ENCODE measurements at places on chromosomes 1 and 21.

DNA sequence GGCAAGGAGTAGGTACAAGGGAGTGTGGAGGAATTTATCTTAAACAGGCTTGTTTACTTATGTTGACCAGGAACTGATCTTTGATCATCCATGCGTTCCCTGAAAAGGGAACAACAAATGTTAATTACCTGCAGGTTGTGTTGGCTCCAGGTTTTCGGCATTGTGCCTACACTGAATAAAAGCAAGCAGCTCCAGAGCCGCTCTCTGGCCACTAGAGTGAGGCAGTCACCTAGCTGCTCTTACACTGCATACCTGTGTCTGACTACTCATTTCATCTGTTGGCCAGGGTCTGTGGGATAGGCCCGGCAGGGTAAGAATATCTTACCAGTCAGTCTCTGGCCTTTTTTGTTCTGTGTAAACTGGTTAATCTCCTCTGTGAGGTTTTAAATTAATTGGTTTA is 183.6 kb downstream of the HFM1 start:
- DNase-seq, result no peak

DNA sequence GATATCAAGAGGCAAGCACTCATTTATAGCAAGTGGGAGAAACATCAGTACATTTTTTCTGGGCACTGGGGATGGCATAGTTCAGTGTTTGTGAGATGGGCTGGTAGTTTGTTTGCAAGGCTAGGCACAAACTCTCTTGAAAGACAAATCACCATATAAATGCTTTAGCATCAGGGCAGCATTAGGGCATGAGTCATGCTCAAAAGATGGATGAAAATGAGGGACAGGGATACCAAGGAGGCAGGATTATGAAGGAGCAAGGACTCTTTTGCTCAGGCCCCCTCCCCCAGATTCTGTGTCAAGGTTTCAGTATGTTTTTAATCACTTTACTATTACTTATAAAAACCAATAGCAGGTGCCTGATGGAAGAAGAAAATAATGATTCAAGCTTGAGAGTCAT is 43.9 kb upstream of the CAMK1G start:
- DNase-seq, result no peak

- no peak for DNase-seq
Observed at GRCh38 chr1:117339866-117340700, 27.2 kb upstream of the MAN1A2 start.

- DNase-seq, result no peak
Observed at GRCh38 chr1:56548571-56548970, 30.8 kb downstream of the PLPP3 start.

DNA sequence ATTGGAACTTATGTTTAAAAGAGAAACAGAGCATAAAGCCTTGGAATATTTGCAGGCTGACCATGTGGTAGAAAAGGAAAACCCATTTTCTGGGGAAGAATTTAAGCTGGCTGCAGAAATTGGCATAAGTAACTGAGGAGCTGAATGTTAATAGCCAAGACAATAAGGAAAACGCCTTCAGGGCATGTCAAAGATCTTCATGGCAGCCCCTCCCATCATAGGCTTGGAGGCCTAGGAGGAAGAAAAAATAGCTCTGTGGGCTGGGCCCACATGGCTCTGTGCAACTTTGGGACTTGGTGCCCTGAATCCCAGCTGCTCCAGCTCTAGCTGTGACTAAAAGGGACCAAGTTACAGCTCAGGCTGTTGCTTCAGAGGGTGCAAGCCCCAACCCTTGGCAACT is 51.5 kb downstream of the CTH start:
- no peak for DNase-seq

DNA sequence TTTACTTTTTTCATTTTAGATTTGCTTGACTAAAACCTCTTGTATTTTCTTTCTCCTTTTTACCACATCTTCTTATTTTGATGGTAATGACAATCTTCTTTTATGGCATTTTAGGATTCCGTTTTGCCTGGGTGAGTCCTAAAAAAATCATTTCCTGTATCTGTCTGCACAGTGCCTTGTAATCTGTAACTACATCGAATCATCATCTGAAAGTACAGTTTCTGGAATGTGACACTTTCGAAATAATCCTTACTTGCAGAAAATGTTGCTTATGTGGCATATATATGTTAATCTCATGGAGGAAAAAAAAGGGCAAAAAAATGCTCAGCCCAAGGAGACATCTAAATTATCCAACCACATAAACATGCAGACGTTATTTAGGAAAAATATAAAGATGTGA is 29.0 kb downstream of the GREM2 start:
- no peak for DNase-seq

DNA sequence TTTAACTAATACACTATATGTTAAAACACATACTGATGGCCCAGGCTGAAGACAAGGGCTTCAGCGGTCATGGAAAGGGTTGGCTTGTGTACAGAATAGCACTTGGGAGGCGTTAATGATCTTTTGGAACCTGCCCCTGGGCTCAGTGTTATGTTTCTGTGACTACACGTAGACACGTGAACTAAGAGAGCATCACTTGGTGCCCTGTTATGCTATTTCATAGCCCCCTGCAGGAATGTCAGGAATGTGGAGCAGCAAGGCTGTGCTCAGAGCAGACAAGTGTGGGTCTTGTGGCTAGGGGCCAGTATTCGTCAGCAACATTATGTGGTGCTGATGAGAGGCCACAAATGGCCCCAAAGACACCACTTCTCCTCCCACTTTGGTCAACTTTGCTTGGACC is 132.4 kb downstream of the MAP3K21 start:
- no peak for DNase-seq

DNA sequence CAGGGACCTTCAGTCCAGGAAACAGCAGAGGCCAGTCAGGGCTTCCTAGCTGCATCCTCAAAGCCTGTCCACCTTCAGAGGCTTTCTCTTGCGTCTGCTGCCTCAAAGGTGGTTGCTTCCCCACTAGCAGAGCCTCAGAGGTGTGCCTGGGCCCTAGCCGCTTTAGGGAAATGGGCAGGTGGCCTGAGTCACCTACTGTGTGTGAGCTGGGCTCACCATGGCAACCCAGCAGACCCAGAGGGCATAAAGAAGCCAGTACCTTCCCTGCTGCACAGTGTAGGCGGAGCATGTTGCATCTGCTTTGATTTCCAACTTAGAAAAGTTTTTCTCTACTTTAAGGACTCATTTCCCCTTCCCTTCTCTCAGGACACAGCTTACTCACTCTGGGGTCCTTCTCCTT is 12.5 kb downstream of the SLC9A1 start:
- no peak for DNase-seq

DNA sequence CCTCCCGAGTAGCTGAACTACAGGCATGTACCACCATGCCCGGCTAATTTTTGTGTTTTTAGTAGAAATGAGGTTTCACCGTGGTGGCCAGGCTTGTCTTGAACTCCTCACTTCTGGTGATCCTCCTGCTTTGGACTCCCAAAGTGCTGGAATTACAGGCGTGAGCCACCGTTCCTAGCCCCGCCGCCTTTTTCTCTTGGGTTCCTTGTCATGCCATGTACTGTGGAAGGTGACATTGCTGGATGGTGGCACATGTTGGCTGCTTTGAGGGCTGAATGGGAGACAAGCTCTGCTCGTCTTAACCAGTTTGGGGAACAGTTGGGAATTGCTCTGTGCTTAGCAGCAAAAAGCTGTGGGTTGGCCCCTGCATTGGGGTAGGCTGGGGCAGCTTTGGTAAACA is 22.7 kb downstream of the ACTL8 start:
- DNase-seq, result no peak

DNA sequence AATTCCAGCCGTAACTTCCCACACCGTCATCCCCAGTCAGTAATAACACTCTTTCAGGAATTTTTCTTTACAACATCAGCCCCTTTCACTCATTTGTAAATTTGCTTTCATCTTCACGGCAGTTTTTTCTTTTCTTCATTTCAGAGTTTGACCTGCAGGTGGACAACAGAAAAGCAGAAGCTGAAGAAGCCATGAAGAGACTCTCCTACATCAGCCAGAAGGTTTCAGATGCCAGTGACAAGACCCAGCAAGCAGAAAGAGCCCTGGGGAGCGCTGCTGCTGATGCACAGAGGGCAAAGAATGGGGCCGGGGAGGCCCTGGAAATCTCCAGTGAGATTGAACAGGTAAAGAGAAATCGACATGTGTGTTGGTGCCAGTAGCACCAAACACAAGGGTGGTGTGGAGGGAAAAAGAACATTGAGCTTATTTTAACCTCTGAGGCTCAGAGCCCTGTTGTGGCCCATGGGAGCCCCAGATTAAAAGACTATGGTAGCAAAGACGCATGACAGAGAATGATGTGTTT is 53.2 kb downstream of the LAMC2 start:
- no peak for DNase-seq

GRCh38 chr1:218384581-218384993 is 39.5 kb downstream of the TGFB2 start:
- DNase-seq, result no peak

GRCh38 chr1:29798699-29799566 is 562.6 kb downstream of the PTPRU start:
- DNase-seq, result no peak

DNA sequence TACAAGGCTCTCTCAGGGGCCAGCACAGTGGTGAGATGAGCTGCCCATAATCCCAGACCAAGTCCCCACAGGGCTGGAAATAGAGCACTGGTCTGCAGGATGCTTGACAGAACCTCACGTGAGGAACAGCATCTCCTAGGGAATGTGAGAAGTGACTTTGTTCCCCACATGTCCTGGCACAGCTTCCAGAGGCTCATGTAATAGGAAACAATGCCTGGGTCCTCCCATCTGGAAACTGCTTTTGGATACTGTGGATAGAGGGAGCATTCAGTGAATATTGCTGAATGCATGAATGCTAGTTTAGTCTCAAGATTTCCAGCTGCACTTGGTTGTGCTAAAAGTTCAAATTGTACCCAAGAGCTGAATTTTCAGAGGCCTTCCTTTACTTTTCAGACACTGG is 146.2 kb downstream of the TNR start:
- no peak for DNase-seq

DNA sequence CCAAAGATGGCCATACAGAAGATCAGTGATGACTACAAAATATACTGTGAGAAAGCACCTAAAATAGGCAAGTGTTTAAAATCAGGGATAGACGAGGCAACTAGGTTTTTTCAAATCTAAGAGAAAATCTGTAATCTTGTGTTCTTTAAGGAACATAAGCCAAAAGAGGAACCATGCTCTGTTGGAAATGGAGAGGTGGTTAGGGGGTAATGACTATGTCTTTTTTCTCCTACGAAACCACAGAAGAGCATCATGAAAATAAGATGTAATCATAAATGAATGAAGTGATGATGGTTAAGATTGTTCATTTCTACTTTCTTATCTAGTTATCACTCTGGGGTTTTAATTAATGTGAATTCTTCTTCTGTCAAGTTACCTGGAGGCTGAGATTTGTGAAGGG is 43.1 kb downstream of the RGSL1 start:
- DNase-seq, result no peak

DNA sequence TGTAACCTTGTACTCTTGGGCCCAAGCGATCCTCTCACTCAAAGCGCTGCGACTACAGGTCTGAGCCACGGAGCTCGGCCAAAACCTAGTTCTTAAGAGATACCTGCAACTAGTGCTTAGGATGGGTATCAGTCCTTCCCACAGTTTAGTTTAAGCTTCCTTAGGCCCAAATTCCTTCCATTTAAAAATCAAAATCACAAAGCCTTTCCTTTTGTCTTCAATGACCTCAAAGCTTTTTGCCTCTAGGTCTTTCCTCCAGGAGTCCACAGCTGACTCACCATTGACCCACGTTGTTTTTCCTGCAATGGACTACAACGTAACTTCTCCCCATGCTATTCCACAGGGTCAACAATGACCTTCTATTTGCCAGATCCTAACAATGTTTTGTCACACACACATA is 64.0 kb downstream of the APP start:
- no peak for DNase-seq

GRCh38 chr1:154337253-154337894 is 12.0 kb downstream of the ATP8B2 start:
- DNase-seq, result no peak

DNA sequence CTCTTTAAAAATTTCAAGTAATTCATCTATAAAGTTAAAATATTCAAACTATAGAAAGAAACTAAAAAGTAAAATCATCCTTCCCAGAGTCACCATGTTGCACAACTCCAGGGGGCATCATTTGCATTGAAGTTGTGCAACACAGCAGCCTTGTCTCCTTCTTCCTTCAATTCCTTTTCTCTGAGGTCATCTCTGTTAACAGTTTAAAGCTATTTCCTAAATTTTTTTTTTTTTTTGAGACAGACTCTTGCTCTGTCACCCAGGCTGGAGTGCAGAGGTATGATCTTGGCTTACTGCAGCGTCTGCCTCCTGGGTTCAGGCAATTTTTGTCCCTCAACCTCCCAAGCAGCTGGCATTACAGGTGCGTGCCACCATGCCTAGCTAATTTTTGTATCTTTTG is 7.1 kb downstream of the RHBG start:
- no peak for DNase-seq

DNA sequence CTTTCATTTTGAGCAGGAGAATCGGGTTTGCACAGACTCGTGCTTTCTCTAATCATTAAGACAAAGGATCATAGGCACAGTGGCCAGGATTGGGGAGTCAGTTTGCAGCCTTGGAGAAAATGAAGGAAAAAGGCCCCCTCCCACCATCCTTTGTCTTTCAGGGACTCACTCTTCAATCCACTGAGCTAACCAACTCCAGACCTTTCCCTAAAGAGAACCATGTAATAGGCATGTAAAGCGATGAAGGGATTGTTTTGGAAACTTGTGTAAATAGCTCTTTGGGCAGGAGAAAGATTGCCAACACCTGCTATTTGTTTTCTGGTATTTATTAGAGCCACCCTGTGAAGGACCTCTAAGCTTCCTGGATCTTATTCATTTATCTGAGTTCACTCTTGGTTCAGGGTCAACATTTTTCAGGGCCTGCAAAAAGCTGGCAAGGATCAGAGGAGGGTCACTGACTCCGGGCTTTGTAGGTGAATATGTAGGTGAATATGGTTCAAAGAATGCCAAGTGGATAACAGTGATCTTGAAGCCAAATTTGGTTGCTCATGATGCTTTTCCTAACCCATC is 192.6 kb upstream of the FGGY start:
- DNase-seq, result no peak

- no peak for DNase-seq
Observed at GRCh38 chr1:202623075-202623474, 87.2 kb downstream of the SYT2 start.

DNA sequence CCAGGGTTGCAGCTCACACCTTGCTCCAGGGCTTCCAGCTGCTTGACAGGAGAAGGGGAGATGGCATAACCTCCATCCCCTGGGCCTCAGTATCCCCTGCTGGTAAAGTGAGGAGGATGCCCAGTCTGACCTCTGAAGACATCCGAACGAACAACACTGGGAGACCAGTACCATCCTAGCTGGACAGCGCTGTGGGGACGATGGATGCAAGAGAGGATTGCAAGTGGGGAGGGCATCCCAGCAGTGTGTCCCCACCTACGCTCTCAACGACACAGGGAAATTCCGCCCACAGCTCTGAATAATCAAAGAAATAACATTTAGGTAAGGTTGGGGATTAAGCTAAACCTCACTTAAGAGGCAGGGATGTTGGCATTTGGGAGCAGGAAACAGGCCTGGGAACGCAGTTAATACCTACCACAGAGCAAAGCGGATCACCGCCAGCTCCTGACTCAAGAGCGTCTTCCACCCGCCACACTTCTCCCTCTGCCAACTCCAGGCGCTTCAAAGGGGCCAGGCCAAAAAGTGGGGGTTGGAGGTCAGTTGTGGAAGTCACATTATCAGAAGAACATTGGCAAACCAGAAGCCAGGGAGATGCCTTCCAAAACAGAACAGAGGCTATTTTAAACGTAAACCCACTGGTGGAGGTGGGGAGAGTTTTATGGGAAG is 47.6 kb downstream of the SSBP3 start:
- no peak for DNase-seq

Data from stimulated activated CD4-positive, alpha-beta T cell treated with anti-CD3 and anti-CD28 coated beads, Interleukin-12 subunit alpha, Interleukin-12 subunit beta, amount 100 ng/mL, for 24 hours (primary cell).